Activated CD8-positive, alpha-beta memory T cell treated with anti-CD3 and anti-CD28 coated beads for 48 hours (primary cell): ENCODE measurements at places on chromosomes 12 and 14.

GRCh38 chr12:70719672-70720420 lies 82.6 kb upstream of the PTPRB start:
- DNase-seq: no peak

DNA sequence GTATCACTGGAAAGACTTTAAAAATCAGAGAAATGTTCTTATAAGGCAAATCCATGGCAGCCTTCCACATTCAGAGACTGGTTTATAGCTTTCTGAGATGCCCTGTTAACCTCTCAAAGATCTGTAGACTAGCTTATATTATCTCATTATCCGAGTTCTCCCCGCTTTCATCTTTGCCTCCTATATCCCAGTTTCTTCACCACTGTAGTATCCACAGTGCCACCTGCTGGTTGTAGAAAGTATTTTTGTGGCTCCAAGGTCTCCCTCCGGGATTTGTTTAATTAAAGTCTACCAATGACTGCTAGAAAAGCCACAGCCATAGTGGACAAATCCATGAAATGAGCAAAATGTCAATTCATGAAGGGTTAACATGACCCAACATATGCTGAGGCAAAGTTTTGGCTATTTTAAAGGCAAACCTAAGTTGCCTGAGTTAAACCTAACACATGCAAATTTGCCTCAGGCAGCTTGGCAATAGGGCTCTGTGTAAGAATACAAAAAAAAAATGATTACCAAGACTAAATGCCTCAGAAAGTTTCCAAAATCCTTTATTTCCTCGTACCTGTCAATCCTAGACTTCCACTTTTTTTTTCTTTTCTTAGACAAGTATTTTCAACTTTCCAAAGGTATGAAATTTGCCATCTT lies 218.8 kb upstream of the BMP4 start:
- no peak for DNase-seq

DNA sequence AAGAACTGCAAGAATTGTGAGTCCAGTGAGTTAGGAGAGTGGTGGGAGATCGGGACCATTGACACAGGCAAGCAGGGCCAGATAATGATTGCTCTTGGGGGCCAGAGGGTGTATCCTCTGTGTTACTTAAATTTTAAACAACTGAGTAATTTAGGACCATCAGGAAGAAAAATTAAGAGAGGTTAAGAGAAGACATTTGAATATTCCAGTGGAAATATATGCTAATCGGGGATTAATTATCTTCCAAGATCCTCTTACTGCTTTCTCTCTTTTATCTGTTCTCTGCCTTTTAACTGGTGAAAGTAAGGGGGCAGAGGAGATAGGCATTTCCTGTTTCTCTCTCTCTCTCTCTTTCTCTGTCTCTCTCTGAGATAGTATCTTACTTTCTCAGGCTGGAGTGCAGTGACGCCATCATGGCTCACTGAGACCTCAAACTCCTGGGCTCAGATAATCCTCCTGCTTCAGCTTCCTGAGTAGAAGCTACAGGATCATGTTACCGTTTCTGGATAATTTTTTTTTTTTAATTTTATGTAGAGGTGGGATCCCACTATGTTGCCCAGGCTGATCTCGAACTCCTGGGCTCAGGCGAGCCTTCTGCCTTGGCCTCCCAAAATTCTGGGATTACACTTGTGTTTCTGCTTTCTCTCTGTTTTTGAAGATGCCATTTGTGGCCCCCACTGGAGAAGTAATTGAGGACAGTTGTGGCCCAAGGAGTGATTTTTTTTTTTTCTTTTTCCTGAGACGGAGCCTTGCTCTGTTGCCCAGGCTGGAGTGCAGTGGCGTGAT lies 85.1 kb downstream of the DIP2B start:
- DNase-seq: no peak

DNA sequence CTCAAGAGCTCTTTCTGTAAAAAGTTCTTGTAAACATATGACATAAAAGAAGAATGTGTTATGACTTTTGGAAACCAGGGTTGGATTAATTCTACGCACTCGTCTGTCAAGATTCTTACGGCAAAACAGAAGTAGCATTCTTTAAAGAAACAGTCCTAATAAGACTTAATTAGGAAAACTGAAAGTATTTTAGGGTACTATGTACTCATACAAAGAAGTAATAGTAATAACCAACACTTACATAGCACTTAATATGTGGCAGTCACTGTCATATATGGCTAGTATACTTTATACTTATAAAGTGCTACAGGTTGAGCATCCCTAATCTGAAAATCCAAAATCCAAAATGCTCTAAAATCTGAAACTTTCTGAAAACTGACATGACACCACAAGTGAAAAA lies 72.9 kb upstream of the ST8SIA1 start:
- no peak for DNase-seq

DNA sequence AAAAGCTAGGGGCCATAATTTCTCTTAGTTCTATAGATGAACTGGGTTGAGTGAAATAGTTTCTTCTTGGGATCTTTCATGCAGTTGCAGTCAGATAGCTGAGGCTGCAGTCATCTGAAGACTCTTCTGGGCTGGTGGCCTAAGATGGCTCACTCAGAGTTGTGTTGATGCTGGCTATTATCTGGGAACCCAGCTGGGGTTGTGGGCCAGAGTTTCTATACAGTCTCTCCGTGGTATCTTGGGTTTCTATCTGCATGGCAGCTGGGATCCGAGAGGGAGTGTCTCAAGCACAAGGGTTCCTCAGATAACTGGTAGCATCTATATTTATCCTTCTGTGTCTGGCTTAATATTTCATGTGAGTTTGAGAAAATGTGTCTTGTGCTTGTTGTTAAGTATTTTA lies 21.1 kb downstream of the AVPR1A start:
- no peak for DNase-seq

DNA sequence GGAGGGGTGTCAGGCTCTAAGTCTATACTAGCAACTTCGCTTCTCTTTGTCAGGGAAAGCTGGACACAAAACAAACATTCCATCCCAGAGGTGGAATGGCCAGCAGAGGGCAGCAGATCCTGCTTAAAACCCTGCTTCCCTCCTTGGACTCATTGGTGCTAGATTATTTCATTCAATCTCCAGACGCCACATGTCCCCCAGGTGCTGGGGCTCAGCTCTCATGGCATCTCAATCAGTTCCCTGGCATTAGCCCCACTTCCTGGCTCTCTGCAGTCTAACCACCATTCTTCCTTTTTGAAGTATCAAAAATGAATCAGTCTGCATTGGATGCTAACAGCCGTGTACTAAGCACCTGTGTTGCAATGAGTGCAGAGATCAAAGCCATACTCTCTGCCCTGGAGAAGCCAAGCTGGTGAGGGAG lies 8.1 kb upstream of the PPP1R1A start:
- peak; percentile 36 for DNase-seq

GRCh38 chr12:124698211-124698997 lies 131.0 kb upstream of the NCOR2 start:
- no peak for DNase-seq

GRCh38 chr12:79944565-79944964 lies 9.7 kb upstream of the PPP1R12A start:
- DNase-seq: no peak

DNA sequence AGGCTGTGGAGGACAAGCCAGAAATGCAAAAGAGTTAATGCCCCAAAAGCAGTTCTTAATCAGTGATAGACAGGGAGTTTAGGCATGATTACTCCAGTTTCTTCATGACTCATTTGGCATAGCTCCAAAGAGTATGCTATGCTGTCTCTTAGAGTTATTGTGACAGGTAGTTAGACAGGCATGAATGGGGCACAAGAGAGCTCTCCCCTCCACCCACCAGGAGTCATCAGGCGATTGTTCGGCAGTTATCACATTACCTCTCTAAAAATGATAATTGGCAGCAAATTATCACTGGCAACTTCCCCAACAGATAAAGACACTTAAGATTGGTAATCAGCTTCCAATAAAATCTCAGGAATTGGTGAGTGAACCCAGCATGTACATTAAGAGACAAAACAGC lies 320.1 kb downstream of the DAD1 start:
- DNase-seq: no peak

DNA sequence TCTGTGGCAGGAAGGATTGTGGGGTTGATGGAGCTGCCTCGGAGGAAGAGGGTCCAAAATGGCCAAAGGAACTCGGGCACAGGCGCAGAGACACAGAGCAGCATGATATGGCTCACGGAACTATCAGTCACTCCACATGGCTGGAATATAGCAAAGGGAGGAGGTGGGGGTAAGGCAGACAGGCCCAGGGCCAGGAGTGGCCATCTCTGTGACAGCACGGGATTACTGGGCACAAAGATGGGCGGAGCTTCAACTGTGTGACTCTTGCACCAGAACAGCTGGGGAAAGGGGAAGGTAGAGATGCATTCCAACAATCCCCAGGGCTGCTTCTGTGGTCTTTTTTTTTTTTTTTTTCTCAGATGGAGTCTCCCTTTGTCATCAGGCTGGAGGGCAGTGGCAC lies 24.8 kb upstream of the EML1 start:
- DNase-seq: no peak

GRCh38 chr14:30256627-30257026 lies 302.3 kb upstream of the G2E3 start:
- DNase-seq: no peak

DNA sequence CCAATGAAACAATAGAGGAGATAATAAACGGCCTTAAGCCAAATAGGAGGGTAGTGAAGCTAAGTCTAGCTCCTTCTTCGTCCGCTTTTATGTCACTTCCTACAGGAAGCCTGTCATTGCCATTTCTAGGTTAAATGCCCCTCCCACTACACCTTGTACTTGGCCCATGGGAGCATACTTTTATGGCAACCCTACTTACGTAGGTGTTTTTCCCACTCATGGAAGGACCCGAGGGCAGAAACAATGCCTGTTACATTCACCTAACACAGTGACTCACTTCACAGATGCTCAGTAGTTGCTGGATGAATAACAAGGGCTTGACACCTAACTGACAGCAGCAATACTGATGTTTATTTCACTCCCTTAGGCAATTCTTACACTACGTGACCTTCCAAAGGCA lies 44.5 kb downstream of the ALKBH1 start:
- no peak for DNase-seq
